Colonic mucosa (tissue), 4 donors: ENCODE measurements at places on chromosomes 1 and 21. TPM values are rescaled to one million over a fixed set of nuclear protein-coding genes. Genes with fewer than 3 reads are reported as not detected.

- no peaks in the 10 kb centered on the region for H3K4me1 ChIP-seq
- no peak for DNase-seq
- H3K27me3 ChIP-seq = no peaks in the 10 kb centered on the region
- peak overlapping the region; percentile 19 for H3K4me3 ChIP-seq
Measured at GRCh38 chr1:89271341-89272015, 1.2 kb downstream of the GBP5 start.

DNA sequence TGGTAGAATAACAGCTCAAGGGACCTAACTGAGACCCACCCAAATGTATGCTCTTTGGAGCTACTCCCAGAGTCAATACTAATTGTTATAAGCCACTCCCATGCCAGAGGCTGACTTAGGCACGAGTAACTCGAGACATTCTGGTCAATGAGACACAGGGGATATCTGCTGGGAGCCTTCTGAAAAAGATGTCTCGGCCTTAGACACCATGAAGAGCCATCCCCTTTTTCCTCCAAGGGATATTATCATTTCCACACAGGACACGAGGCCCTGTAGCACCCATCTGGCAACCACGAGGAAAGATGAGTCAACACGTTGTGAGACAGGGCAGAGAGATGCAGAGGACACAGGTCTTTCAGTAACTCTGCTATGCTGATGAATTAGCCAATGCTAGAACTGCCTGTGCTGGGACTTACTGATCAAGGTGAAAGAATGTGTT, 30.7 kb downstream of the ITPKB start:
- H3K36me3 ChIP-seq = no peaks in the 10 kb centered on the region
- H3K4me3 ChIP-seq = no peak overlapping the region
- H3K27ac ChIP-seq = peak overlapping the region; percentile 32
- H3K4me1 ChIP-seq = peaks cover 3% of the 10 kb centered on the region
- H3K27me3 ChIP-seq = no peaks in the 10 kb centered on the region
- DNase-seq = no peak

- H3K4me1 ChIP-seq = no peaks in the 10 kb centered on the region
- no peak overlapping the region for H3K4me3 ChIP-seq
- no peak overlapping the region for H3K27ac ChIP-seq
- no peaks in the 10 kb centered on the region for H3K27me3 ChIP-seq
- no peaks in the 10 kb centered on the region for H3K36me3 ChIP-seq
Measured at GRCh38 chr1:155706139-155706538, 17.2 kb downstream of the DAP3 start.

DNA sequence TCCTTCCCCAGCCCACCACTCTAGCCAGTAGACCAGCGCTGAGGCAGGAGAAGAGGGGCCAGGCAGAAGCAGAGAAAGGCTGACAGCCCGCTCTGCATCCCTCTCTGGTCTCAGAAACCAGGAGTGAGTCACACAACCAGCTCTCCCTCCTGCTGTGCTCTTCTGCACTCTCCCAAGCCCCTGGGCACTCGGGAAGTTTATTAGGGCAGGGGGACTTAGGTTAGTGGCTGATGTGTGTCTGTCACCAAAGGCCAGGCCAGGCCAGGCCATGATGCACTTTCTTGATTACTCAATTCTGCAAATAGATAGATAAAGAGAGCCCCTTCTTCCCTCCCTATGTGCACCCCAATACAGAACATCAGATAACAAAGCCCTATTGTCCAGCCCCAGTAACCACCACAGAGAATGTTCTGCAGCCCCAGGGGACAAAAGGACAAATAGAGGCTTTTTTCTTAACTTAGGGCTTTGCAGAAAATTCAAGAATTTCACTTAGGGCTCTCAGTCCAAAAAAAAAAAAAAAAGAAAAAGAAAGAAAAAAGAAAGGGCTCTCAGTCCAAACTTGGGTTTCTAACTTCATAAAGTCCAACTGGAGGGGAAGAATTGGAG, 52.9 kb upstream of the CNTN2 start:
- no peak overlapping the region for H3K27ac ChIP-seq
- H3K27me3 ChIP-seq = no peaks in the 10 kb centered on the region
- H3K4me1 ChIP-seq = no peaks in the 10 kb centered on the region
- H3K4me3 ChIP-seq = no peak overlapping the region
- H3K36me3 ChIP-seq = no peaks in the 10 kb centered on the region
- DNase-seq = no peak

- no peaks in the 10 kb centered on the region for H3K27me3 ChIP-seq
- no peak overlapping the region for H3K27ac ChIP-seq
- H3K36me3 ChIP-seq = no peaks in the 10 kb centered on the region
- no peak overlapping the region for H3K4me3 ChIP-seq
- H3K4me1 ChIP-seq = no peaks in the 10 kb centered on the region
- no peak for DNase-seq
Measured at GRCh38 chr1:233477359-233477758, 136.5 kb upstream of the KCNK1 start.

DNA sequence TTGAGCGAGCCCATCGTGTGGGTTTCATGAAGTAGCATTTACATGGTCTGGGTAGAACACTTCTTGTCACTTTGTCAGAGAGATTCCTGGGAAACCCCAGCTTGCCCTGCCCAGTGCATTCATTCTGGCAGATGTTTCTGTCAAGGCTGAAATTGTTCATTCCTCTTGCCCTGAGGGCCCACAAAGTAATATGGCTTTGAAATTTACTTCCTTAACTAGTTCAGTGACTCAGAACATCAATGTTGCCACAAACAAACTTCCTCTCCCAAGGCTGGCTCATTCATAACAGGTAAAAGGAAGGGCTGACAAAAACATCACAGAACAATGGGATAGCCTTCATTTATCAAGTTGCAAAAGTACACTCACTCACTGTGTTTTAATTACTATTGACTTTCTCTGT, 5.0 kb upstream of the KIAA0040 start:
- H3K4me1 ChIP-seq = peaks cover 4% of the 10 kb centered on the region
- H3K27ac ChIP-seq = peak overlapping the region; percentile 46
- no peaks in the 10 kb centered on the region for H3K27me3 ChIP-seq
- H3K36me3 ChIP-seq = no peaks in the 10 kb centered on the region

- no peak overlapping the region for H3K4me3 ChIP-seq
- no peak for DNase-seq
- H3K27me3 ChIP-seq = no peaks in the 10 kb centered on the region
- H3K27ac ChIP-seq = no peak overlapping the region
Measured at GRCh38 chr1:81840805-81841204, 40.1 kb downstream of the ADGRL2 start.

DNA sequence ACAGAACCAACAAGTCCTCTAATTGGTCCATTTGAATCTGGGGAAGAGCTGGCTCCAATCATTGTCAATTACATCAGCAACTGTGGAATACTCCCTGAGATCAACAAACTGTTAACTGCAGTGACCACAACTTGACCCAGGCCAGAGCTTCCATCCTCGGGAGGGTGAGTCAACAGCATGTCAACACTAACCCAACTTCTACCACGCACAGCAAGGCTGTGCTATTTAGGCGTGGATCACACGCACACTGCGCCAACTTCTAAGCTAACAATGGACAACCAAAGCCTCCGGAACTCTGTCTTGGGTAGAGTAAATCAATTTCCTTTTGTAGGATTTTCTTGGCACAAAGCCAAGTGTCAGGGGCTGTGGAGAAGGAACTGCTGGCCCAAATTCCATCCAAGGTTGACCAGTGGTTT, 30.4 kb downstream of the APP start:
- no peak overlapping the region for H3K27ac ChIP-seq
- H3K4me1 ChIP-seq = peaks cover 3% of the 10 kb centered on the region
- H3K27me3 ChIP-seq = no peaks in the 10 kb centered on the region
- no peak overlapping the region for H3K4me3 ChIP-seq
- H3K36me3 ChIP-seq = no peaks in the 10 kb centered on the region

Gene PRMT6
- 19.1 TPM for total RNA-seq

Gene OVAAL
- not detected for total RNA-seq

DNA sequence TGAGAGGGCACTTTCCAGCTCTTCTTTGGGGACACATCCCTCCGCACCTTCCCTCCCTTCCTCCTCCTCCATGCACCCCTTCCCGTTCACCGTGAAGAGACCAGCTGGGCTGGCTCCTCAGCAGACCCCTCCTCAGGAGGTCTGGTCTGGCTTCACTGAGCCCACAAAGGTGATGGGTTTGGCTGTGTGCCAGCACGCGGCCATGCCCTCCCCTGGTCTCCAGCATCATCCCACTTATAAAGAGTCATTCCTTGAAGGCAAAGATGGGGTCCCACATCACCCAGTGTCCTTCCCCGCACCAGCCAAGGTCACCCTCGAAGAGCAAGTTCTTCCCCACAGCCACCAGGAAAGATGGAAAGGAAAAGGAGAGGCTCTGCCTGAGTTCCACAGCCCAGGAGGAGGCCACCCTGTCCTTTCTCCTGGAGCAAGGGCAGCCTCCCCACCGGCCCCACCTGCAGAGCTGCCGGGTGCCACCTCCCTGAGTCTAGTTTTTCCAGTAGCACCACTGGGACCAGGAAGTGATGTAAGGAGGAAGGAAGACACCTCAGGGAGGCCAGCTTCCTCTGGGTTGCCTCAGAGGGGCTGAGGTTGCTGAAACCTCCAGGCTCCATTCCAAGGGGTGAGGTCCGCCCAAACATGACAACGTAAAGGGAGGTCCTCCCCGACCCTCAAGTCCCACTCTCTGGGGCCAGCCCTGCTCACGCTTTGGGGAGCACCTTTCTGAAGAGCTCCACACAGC, 32.7 kb downstream of the RIPK4 start:
- H3K4me3 ChIP-seq = no peak overlapping the region
- H3K27me3 ChIP-seq = no peaks in the 10 kb centered on the region
- H3K36me3 ChIP-seq = no peaks in the 10 kb centered on the region
- DNase-seq = no peak

Gene PAPPA2
- 3.6 TPM for total RNA-seq

Gene PODN
- total RNA-seq = 3.2 TPM

Gene AMY1C
- total RNA-seq = not detected

- no peak for DNase-seq
- H3K36me3 ChIP-seq = no peaks in the 10 kb centered on the region
- H3K27me3 ChIP-seq = no peaks in the 10 kb centered on the region
- H3K27ac ChIP-seq = no peak overlapping the region
Measured at GRCh38 chr1:220281159-220281574, 8.9 kb upstream of the RAB3GAP2 start.

Gene RYR2
- total RNA-seq = 0.15 TPM

Gene HTR6
- not detected for total RNA-seq

GRCh38 chr1:155326020-155326526, 5.4 kb downstream of the RUSC1 start:
- no peak overlapping the region for H3K27ac ChIP-seq
- H3K36me3 ChIP-seq = no peaks in the 10 kb centered on the region
- peak overlapping the region; percentile 83 for H3K4me3 ChIP-seq
- DNase-seq = no peak

DNA sequence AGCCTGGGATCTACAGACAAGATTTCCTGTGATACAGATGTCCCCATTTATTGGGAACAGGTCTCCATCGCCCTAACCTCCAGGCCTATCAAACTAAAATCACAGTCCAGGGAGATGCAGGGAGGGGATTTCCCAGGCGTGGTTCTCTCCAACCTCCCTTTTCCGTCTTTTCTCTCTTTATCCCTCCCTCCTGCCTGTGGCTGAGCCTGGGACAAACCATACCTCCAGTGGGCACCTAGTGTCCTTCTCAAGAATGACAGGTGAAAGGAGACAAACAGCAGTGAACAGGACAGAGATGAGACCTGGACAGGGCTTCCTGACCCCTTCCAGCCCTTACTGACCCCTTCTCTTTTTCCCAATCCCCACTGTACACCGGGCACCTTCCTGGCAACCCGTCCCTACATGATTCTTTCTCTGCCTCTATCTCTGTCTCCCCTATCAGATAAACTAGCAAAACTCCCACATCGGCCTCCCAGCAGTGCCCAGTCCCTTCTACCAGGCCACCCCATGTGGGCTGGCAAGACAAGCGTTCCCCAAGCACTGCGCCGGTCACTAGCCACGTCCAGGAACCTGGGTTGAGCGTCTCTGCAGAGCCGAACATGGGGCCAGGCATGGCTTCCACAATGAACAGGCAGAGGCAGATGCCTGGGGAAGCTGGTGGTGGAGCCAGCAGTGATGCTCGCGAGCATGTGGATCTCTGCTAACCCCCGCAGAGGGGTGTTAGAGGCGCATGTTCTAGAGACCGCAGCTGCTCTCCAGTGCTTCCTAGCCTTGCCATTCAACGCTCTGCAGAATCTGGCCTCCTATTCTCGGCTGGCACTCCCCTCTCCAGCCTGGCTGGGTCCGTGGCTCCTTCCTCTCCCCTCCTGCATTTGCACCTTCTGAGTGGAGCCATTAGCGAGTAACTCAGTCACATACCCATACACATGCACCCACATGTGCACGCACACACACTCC, 54.7 kb downstream of the ELK4 start:
- no peaks in the 10 kb centered on the region for H3K4me1 ChIP-seq
- peak; percentile 29 for DNase-seq
- H3K4me3 ChIP-seq = no peak overlapping the region

DNA sequence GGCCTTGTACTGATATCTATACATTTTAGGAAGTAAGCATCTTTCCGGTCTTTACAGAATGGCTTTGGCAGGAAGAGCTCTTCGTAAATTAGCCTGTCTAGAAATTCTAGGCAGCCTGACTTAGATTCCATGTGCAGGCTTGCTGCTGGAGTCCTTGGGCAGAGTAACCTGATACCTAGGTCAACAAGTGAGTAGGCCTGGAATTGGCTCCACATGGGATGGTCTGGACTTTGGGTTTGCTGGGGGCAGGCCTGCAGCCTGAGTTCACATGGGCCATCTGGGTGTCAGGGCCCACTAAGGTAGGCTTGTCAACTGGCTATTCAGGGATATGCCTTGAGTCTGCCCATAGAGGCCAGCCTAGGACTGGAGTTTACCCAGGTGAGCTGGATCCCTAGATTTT, 59.6 kb upstream of the CYYR1 start:
- no peaks in the 10 kb centered on the region for H3K36me3 ChIP-seq
- H3K4me1 ChIP-seq = no peaks in the 10 kb centered on the region
- DNase-seq = no peak
- no peak overlapping the region for H3K4me3 ChIP-seq

Gene BRINP3
- total RNA-seq = 19.6 TPM

DNA sequence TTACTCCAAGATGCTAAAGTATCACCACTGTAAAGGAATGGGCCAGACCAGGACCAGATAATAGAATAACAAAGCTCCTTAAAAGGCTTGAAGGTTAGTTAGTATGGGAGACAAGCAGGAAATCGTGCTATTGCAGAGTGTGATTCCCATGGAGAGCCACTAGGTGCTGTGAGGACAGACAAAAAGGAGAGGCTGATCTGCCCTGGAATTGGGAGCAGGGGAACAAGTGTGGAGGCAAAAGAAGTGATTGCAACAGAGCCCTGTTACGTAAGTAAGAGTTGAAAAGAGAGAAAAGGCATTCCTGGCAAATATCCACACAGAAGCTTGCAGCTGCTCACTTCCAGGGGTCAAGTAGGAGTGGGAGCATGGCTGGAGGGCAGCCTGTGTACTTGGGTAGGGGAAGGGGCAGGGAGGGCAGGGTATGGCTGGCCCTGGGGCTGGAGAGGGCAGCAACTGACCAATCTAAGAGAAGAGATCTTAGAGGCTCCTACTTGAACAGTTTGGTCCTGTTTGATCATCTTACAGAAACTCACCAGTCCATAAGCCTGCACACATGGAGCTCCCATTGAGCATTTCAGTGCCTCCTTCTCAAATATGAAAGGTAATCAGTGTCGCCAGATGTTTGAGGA, 207.7 kb upstream of the GJB5 start:
- no peak for DNase-seq
- H3K36me3 ChIP-seq = no peaks in the 10 kb centered on the region
- no peak overlapping the region for H3K27ac ChIP-seq
- H3K4me1 ChIP-seq = no peaks in the 10 kb centered on the region
